ENCODE measurements at places on chromosomes 2 and 18.

GRCh38 chr18:22378672-22379282, 38.9 kb downstream of the CTAGE1 start:
- no peak for DNase-seq

DNA sequence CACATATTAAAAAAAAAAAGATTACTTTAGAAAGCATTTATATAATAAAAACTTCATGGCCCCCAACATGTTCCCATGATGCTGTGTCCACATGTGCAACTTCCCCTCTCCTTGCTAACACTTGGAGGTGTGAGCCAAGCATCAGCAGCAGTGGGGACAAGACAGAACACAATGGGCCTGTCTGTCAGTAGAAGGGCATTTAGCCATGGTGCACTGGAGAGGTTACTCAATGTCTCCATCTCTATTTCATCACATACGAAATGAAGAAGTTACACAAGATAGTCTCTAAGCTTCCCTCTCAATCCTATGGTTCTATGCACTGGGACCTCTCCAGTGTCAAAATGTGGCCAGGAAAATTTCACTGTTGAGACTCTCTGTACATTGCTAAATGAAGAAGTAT, 2.5 kb downstream of the VIT start:
- no peak for DNase-seq

GRCh38 chr2:196961889-196962288, 35.4 kb upstream of the PGAP1 start:
- no peak for DNase-seq

GRCh38 chr2:343355-343754, 55.5 kb upstream of the ALKAL2 start:
- DNase-seq = no peak

DNA sequence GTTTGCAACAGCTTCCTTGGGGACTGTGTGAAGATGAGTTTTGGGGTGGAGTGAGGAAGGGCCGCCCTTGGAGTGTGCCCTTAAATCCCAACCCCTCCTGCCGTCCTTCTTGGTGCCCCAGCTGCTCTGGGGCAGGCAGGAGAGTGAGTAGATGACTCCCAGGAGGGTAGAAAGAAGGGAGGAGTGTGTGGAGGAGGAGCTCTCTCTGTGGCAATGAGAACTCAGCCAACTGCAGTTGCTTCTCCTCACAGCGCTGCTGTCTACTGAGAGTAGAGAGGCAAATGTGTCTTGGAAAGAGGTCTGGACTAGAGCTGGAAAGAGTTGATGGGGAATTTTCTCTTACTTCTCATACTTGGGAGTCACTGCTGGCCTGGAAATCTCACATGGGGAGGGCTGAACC, 21.8 kb upstream of the SIX2 start:
- DNase-seq = no peak

DNA sequence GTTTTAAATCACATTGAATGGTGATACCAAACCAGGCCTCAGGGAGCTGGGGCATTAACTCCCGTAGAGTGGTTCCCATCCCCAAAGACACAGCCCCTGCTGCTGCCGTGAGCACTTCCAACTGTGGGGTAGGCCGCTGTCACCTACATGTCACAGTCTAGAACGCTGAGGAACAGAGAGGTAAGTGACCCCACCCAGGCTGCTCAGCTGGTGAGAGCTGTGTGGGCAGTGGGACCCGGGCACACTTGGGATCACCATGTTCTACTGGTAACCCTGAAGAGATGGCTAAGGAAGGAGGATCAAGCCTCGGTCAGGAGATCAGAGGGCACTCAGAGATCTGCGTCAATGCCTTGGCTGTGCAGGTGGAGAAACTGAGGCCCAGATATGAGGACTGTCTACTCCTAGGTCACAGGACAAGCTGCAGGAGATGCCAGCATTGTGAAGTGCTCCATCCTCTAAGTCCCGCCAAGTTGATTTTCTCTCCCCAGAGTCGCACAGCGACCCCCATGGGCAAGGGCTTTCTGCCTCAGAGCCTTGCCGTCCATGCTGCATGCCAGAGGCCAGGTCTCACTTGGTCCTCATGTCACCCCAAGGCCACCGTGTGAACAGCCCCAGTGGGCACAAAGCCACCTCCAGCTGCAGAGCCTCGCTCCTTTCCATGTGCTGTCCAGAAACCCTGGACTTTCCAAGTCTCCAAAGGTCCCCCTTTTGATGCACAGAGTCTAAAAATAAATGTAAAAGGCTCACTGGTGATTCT, 144.2 kb upstream of the OTOS start:
- no peak for DNase-seq

GRCh38 chr2:64262071-64262470, 117.9 kb upstream of the PELI1 start:
- DNase-seq = no peak

DNA sequence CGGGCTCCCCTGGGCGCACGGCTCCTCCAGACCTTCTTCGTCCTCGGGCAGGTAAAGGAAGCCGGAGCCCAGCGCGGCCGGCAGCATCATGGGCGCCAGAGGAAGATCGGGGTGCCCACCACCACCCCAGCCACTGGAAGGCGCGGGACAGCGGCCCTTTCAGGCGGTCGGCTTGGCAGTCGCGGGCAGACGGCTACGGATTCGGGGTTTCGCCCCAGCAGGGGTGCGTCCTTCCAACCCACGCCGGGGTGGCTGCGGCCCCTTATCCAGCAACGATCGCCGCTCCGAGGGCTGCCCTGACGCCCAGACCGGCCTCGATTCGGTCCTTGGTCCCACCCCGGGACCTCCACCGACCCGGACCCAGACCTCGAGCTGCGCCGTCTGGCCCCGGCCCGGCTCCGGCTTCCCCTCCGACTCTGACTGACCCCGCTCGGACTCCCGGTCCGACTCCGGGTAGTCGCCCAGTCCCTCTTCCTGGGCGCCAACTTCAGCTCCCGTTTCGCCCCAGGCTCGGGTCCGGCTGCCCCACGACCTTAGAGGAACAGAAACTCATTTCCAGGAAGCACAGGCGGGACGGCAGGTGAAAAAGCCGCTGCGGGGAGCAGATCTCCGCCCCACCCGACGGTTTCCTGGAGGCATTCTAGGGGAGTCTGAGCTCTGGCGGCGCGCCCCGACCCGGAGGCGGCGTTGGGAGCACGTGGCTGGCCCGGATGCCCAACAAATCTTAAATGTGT, 30.2 kb upstream of the SSB start:
- no peak for DNase-seq

DNA sequence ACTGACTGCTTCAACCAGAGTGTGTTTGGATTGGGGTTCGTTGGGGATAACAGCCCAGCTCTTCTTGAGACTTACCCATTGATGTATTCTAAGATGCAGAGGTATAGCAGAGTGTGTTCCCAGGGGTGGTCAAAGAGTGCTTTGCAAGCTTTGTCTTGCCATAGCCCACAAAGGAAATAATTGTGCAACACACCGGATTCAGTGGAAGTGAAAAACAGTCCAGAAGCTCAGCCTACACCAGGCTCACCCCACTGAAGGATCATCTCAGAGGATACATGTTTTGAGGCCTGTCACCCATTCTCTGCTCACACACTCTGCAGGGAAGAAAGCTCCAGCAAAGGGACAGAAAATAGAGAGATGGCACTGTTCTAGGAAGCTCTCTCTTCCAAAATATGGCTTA, 9.6 kb downstream of the CACNB4 start:
- DNase-seq = no peak

- DNase-seq = no peak
Measured at GRCh38 chr2:12824778-12825379, 108.1 kb downstream of the TRIB2 start.

- no peak for DNase-seq
Measured at GRCh38 chr2:141534666-141535362, 596.0 kb downstream of the LRP1B start.

DNA sequence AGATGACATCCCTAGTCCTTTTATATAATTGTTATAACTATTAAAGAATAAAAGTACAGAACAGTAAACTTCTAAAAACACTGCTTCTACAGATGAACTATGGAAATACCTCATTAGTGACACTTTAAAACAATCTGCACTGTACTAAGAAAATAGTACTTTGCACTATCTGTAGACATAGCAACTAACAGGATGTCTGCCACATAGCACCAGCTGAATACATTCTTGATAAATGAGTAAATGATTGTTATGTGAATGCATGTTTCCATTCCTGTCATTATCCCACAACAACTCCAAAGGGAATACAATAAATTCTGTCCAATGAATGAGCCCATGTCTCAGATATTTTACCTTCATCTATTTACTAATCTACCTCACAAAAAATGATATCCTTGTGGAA, 115.3 kb upstream of the SLC35G4 start:
- no peak for DNase-seq

- DNase-seq = no peak
Measured at GRCh38 chr2:164896634-164897355, 55.2 kb upstream of the COBLL1 start.

- no peak for DNase-seq
Measured at GRCh38 chr2:54370405-54371104, 85.6 kb upstream of the SPTBN1 start.

DNA sequence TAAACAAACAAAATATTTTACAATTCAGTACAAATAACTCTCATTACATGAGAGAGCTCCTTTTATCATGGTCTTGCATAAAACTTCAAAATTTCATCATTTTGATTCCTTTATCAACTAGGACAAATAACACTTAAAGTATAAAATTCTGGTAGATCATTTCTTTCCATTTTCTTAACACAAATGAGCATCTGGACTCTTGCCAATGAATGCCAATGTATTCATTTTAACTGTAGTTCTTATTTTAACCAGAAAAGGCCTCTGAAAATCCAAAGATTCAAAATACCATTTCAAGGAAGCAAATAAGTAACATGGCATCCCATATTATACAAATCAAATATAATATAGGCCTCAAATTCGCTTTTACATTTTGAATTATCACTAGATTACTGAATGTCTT, 13.8 kb upstream of the POU3F3 start:
- no peak for DNase-seq

DNA sequence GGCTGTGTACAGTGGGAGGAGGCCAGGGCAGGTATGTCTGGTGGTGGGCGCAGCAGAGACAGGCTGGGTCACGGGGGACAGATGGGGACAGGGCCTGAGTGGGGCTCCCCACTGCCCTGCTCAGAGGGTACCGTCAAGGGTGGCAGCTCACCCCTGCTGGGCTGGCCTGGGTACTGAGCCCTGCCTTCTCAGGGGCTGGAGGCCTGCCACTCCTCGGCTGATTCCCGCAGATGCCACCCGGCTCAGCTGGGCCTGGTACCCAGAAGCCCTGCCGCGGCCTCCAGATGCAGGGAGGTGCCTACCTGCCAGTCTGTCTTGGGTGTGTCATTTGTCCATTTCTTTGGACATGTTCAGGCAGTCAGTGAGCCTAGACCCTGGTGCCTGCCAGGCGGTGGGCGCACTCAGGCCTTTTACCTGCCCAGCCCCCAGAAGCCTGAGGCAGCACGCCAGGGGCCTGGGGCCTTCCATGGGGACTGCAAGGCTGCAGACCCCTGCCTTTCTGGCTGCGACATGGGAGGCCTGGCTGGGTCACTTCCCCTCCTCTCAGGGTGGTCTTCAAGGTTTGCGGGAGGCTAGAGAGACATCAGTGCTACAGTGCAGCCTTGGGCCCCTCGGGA, 3.3 kb downstream of the SNORC start:
- no peak for DNase-seq

DNA sequence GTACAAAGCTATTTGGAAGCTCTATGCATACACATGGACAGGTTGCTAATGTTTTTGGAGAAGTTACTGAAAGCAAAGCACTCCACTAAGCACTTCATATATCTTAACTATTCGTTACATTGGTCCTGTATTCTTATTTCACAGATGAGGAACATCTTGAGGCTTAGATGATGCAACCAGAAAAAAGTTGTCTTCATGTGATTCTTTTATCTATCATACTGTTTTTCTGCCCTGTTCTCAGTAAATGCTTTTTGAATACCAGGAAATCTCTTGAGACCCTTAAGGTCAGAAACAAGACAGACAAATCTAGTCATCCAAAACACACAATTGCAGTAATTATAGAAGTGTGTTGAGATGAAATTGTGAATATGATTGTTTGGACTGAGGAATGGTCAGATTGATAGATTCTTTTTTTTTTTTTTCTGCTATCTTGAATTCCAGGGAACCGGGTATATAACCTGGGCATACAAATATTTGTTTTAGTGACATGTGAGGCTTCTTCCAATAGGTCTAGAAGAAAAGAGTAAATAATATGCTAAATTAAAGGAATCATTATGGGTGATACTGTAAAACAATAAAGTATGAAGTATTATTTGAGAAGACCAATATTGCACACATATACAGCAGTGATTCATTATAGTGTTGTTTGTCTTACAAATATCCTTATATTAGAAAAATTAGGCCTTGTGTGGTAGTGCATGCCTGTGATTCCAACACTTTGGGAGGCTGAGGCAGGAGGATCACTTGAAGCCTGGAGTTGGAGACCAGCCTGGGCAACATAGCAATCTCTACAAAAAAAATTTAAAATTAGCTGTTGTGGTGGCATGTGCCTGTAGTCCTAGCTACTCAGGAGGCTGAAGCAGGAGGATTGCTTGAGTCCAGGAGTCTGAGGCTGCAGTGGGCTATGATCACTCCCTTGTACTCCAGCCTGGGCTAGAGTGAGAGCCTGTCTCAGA, 33.7 kb downstream of the EHBP1 start:
- DNase-seq = no peak

GRCh38 chr2:1601471-1602277, 142.6 kb downstream of the PXDN start:
- no peak for DNase-seq

DNA sequence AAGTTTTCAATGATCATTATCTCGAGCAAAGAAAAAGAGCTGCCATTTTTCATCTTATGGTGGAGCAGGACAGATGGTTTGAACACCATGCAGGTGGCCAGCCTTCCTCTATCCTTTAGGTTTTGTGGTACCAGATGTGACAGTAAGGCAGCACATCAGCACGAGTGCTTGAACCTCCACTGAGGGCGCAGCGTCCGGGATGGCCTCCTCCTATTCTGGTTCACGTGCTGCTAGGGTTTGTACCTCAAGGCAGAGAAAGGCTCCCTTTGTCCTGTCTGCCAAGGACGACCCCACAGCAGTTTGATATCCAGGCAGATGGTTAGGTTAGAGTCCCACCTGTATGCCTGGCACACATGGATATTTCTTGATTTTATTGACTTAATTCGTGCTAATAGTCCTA, 50.2 kb downstream of the DCDC2C start:
- no peak for DNase-seq

- no peak for DNase-seq
Measured at GRCh38 chr18:37355772-37356171, 209.8 kb downstream of the CELF4 start.

GRCh38 chr2:11050565-11050964, 104.7 kb upstream of the SLC66A3 start:
- no peak for DNase-seq

DNA sequence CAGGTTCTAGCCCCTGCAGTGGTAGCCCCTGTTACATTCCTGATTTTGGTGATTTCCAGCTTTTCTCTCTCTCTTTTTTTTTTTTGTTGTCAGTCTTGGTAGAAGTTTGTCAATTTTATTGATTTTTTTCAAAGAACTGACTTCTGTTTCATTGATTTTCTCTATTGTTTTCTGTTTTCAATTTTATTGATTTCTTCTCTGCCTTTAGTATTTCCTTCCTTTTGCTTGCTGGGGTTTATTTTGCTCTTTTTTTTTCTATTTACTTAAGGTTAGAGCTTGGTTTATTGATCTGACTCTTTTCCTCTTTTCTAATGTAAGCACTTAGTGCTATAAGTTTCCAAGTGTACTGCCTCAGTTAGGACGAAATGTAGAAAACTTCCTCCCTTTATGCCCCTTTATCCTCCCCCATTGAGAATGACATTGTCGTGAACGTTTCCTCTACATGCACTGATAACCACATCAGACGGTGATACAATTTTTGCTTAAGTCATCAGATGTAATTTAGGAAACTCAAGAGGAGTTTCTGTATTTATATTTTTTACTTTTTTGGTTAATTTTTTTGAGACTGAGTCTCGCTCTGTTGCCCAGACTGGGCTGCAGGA, 81.1 kb upstream of the HS6ST1 start:
- DNase-seq = no peak
